ENCODE measurements at places on chromosomes 4 and X.

GRCh38 chr4:157372154-157372553 is 151.6 kb downstream of the GRIA2 start:
- no peak for ATAC-seq

DNA sequence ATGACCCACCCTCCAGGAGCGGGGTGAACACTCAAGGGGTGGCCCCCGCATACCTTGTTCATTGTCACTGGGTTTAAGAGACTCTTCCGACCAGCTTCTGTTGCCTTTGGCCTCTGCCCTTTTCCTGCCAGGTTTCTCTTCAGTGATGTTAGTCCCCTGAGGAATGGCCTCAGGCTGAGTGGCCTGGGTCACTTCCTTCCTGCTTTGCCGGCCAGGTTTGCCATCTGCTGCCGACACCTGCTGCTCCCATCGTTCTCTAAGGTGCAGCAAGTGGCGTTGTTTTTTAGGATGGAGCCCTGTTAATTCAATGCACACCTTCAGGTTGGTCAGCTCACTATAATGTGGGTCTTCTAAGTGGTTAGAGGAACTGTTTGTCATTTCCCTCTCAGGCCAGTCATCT is 34.2 kb downstream of the BCOR start:
- ATAC-seq: no peak

- no peak for ATAC-seq
Observed at GRCh38 chr4:184280137-184280536, 62.5 kb upstream of the ENPP6 start.

GRCh38 chrX:142256935-142257334 is 51.8 kb upstream of the MAGEC2 start:
- ATAC-seq: no peak

- ATAC-seq: no peak
Observed at GRCh38 chrX:30627818-30628652, 25.2 kb upstream of the GK start.

GRCh38 chr4:101527188-101527587 is 179.9 kb upstream of the PPP3CA start:
- no peak for ATAC-seq

GRCh38 chr4:95465010-95465409 is 83.8 kb downstream of the UNC5C start:
- no peak for ATAC-seq

DNA sequence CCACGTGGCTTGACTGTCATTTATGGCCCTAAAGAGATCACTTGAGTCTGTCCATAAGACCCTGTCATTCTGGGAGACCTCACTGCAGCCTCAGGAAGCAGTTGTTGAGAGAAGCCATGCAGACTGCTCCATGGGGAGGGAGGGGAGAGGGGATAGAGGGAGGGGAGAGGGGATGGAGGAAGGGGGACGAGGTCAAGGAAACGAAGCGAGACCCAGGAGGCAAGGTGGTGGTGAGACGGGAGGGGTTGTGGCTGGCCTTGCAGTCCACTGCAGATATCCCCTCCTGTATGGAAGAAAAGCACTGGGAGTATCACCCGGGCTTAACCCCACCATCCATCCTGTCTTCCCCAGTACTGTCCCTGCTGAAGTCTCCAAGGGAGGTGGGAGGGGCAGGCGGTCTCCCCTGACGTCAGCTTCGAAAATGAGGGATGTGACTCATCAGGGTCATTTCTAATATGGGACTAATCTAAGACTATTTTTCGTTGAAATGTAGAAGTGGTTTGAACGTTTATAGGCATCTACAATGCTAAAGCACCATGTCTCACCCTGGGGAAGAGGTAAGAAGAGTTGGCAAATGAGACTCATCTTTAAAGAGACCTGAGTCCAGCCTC is 5.6 kb downstream of the TMEM255A start:
- no peak for ATAC-seq

- no peak for ATAC-seq
Observed at GRCh38 chrX:124555036-124555595, 208.8 kb downstream of the SH2D1A start.

DNA sequence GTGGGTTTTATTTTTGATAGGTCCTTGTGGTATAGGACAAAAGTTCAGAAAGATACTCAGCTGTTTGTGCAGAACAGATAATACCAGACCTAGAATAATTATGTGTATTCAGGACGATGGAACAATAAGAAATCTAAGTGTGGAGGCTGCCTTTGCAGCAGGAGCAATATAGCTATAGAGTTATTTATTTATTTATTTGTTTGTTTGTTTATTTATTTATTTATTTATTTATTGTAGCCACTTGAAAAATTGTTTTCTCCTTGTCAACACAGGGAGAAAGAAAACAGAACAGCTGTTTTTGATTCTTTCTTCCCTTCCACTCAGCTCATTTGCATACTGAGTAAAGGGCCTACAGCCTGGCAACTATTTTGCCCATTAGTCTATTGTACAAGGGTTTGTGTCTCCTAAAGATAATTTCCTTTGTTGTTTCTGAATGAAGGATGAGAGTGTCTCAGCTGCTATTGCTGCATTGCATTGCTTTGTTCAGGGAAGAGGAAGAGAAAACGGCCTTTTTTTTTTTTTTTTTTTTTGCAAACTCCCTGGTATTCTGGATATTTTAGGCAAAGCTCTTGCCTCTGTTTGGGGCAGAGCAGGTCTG is 56.0 kb upstream of the ESX1 start:
- ATAC-seq: no peak

- no peak for ATAC-seq
Observed at GRCh38 chr4:185307136-185307950, 88.4 kb downstream of the LRP2BP start.

- ATAC-seq: no peak
Observed at GRCh38 chr4:102326951-102327350, 18.3 kb downstream of the SLC39A8 start.

DNA sequence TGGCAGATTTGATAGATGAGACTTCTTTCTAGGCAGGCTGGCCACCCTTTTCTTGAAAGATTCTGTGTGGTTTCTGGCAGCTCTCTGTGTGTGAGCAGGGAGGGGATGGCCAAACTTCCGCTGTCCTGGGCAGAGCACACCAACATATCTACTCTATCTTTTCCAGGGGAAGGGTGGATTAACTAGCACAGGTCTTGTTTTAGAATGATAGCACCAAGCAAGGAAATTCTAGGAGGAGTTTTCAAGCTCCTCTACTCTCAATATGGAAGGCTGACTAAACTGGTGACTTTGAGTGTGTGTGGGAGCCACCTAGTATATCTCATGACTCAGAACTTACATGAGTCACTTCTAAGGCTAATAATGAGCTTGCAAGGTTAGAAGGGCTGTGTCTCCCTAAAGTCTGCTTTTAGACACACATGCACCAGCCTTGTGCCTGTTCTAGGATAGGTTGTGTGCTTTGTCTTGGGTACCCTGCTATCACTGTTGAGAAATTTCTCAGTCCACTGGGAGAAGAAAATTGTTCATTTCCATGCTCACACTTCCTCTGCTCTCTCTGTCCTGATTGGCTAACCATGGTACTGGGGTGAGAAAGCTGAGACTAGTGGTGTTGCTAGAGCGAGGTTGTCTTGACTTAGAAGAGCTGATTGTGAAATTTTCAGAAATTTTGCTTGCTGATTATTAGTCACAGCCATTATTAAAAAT is 72.9 kb downstream of the YIPF6 start:
- peak; percentile 89 for ATAC-seq

DNA sequence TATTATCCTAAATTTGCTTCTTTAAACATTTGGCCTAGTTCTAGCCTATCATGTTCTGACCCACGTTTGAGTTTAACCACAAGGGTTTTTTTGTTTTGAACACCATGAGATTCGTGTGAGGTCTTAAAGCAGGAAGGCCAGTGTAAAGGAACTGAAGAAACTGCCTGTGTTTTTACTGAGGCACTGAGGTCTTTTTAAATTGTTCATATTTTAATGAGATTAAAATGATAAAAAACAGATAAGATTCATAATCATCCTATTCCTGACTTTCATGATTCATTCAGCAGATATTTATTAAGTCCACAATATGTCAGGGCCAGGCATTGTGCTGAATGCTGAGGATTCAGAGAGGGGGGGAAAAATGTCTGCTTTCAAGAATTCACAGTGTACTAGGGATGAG is 3.2 kb downstream of the RPS6KA3 start:
- no peak for ATAC-seq

DNA sequence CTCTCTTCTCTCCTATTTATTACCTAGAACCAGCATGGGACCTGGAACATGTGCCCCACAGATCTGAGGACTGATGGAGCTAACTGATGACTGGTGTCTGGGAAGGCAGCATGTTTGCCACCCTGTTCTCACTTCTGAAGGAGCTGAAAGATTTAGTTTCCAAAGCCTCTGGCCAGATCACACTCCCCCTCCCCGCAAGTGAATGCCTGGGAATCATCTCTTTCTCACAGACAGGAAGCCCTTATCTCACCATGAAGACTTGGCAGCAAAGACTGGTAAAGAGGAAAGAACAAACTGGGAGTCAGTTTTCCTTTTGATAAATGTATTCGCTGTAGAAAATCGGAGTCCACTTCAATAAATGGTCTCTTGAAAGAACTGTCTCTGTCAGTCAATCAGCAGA is 21.0 kb upstream of the PCYT1B start:
- ATAC-seq: no peak

DNA sequence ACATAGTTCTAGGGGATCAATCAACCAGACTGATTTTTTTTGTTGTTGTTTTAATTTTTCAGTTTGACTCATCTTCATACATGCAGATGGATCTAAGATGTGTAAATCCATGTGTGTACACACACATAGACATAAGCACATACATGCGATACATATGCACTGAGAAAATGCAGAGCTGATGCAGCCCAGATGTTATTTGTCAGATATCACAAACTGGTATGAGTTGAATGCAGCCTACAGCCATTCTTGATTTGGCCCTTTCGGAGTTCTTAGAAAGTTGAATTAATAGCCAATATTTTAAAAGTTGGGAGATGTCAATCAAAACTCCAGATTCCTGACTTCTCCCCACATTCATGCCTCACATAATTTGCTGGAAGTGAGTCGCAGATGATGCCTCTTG is 180.4 kb downstream of the SPATA18 start:
- no peak for ATAC-seq

DNA sequence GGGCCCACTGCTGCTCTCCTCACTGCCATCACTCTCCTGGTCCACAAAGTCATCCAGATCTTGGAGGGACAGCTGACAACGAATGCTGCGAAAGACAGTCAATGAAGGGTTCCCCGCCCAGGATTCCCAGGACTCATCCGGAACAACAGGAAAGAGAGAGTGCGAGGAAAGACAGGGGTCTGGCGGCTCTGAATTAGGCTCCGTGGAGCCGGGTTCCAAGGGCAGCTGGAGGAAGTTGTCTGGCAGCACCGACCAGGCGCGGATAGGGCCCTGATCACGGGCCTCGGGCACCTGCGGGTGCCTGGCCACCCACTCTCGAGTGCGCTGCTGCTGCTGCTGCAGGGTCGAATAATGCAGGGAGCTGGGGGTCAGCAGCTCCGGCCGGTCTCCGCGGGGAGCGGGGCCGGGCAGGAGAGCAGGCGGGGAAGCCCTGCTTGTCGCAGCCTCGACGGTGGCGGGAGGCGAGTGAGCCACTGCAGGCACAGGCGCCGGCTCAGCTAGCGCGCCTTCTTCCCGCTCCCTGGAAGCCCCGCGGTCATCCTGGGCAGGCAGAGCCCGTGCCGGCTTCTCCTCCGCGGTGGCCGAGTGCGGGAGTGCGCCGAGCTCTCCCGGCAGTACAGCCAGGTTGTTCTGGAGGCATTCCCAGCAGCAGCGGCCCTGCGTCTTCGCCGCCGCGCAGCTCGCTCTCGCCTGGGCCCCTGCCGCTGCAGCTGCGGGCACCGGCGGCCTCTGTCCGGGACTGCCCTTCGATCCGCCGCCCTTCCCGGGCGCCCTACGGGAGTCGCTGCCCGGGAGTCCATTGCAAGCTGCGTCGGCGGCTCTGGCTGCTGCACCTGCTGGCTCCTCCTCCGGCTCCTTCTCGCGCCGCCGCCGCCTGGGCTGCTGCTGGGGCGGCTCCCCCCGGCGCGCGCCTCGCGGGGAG is 1.1 kb downstream of the SOWAHB start:
- ATAC-seq: peak; percentile 70

GRCh38 chrX:154785716-154786115 is 19.6 kb downstream of the MPP1 start:
- no peak for ATAC-seq

DNA sequence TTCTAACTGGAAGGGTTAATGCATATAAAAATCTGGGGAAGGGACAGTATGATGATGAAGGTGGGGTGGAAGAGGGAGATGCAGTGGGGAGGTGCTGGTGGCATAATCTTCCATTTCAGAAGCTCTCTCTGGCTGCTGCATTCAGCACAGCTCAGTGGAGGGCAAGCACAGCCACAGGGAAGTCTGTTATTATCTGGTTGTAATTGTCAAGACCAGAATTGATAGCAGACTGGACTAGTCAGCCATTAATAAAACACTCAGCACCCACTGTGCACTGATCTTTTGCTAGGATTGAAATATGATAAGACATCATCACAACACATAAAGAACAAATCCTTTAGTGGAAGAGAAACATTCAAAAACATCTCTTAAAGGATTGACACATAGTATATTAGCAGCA is 414.2 kb upstream of the LCORL start:
- peak; percentile 51 for ATAC-seq

DNA sequence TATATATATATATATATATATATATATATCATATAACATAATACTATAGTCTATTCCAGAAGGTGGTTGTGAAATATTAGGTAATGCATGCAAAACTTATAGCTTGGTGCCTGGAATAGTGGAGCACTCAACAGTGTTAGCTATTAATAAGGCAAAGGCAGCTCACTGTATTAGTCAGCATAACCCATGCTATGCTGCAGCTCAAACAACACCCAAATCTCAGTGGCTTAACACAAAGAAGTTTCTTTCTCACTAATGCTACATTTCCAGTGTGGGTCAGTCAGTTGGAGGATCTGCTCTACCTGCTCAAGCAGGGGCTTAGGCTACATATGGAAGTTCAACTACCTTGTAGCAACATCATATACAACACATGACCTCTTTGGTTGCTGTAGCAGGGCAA is 5.2 kb upstream of the RPGR start:
- ATAC-seq: no peak

DNA sequence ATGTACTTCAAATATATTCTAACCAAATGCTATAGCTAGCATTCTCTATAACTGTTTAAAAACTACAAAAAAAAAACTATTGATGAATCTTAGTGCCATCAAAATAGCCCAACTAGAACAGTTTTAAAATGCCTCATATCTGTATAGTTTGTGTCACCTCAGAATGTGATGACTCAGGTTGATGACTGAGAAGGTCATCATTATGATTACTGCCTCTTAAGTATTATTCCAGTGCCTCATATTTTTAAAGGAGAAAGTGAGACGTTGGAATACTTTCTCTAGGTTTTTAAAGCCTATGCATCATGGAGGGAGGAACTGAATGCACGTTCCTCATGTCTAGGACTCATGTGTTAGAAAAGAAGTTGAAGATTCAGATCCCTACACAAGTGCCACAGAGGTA is 88.2 kb downstream of the TMA16 start:
- no peak for ATAC-seq
